Breast epithelium (tissue), 4 donors: ENCODE measurements at places on chromosomes 3 and 15. TPM values are rescaled to one million over a fixed set of nuclear protein-coding genes. Genes with fewer than 3 reads are reported as not detected.

GRCh38 chr15:98144388-98144787 lies 183.9 kb downstream of the ARRDC4 start:
- DNase-seq: no peak
- H3K4me1 ChIP-seq: no peaks in the 10 kb centered on the region
- H3K36me3 ChIP-seq: no peaks in the 10 kb centered on the region
- H3K4me3 ChIP-seq: no peak overlapping the region

DNA sequence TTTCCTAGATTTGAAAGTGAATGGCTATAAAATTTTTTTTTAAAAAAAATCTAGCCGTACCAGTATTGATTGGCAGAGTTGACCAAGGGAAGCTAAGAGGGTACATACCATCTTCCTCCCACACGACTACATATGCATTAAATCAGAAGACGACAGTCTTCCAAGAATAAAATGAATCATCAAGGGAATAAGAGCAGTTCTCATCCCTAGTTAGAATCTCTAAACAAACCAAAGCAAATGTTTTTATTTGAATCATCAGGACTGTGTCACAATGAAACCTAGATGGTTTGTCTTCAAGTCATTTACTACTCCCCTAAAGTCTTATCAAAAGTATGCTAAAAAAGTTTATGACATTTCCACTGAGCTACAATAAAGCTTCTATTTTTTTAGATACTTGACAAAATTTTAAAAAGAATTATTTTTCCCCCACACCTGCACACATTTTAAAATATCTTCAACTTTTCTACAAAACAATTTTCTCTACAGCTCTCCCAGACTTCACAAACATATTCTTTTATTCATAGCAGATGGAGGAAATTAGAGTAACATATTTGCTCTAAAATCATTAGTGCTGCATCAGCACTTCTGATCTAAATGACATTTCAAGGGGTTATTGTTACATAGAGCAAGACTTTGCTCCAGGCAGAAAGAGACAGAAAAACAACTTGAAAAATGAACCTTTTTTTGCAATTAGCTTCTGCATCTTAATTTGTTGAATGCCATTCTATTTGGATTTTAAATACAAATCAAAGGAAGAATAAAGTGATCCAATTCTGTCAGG lies 547.1 kb downstream of the FHIT start:
- H3K27ac ChIP-seq: no peak overlapping the region
- no peaks in the 10 kb centered on the region for H3K36me3 ChIP-seq
- no peaks in the 10 kb centered on the region for H3K27me3 ChIP-seq
- no peaks in the 10 kb centered on the region for H3K4me1 ChIP-seq

DNA sequence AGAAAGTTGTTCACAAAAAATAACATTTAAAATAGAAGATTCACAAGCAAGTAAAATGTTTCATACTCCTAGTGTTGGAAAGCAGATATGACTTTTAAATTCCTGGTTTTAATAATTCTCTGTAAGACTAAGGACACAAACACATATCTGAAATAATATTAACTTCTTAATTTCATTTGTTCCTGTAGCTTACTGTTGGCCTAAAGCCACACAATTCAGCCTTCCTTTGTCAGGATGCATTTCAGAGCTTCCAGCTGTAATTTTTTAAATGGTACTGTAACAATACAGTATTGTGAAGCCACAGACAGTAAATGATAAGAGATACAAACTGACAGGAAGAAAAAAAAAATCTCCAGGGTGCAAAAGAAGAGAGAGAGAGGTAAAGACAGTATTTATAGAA lies 84.2 kb downstream of the TMCC1 start:
- no peaks in the 10 kb centered on the region for H3K4me1 ChIP-seq
- no peak overlapping the region for H3K4me3 ChIP-seq
- H3K27me3 ChIP-seq: no peaks in the 10 kb centered on the region
- H3K36me3 ChIP-seq: no peaks in the 10 kb centered on the region

GRCh38 chr3:170331143-170331542 lies 26.4 kb upstream of the SKIL start:
- H3K4me1 ChIP-seq: no peaks in the 10 kb centered on the region
- H3K36me3 ChIP-seq: no peaks in the 10 kb centered on the region
- no peak for DNase-seq
- no peaks in the 10 kb centered on the region for H3K27me3 ChIP-seq
- H3K4me3 ChIP-seq: no peak overlapping the region

GRCh38 chr3:19029837-19030521 lies 118.3 kb upstream of the KCNH8 start:
- H3K27ac ChIP-seq: no peak overlapping the region
- no peaks in the 10 kb centered on the region for H3K36me3 ChIP-seq
- H3K4me3 ChIP-seq: no peak overlapping the region
- no peak for DNase-seq

DNA sequence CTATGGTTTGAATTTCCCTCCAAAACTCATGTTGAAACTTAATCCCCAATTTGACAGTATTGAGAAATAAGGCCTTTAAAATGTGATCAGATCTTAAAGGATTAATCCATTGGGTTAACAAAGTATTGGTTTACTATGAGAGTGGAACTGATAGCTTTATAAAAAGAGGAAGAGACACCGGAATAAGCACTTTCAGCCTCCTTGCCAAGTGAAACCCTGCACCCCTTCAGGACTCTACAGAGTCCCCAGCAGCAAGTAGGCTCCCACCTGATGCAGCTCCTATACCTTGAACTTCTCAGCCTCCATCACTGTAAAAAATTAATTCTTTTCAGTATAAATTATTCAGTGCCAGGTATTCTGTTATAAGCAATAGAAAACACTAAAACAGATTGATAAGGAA lies 348.3 kb downstream of the CGGBP1 start:
- no peak overlapping the region for H3K4me3 ChIP-seq
- H3K4me1 ChIP-seq: no peaks in the 10 kb centered on the region
- H3K36me3 ChIP-seq: no peaks in the 10 kb centered on the region
- no peak for DNase-seq

The CPLX3 gene
- total RNA-seq: not detected
